Activated CD4-positive, alpha-beta T cell treated with anti-CD3 and anti-CD28 coated beads, Interleukin-2, amount 50 U/mL, for 24 hours (primary cell): ENCODE measurements at places on chromosomes 4 and X.

DNA sequence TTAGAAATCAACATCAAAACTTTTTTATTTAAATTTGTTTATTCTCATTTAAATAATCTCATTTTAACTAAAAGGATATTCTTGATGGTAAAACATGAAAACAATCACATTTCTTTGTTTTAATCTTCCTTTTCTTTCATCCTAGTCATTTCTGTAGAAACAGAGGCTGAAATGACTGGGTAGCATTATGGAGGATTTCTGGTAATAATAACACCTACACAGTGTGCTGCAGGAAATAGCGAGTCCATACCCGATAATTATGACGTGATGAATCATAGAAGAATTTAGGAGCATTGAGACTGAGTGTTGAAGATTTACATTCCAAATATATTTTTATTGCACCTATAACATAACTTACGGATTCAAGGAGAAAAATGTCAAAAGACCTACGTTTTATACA, 31.4 kb upstream of the BBS12 start:
- no peak for DNase-seq

DNA sequence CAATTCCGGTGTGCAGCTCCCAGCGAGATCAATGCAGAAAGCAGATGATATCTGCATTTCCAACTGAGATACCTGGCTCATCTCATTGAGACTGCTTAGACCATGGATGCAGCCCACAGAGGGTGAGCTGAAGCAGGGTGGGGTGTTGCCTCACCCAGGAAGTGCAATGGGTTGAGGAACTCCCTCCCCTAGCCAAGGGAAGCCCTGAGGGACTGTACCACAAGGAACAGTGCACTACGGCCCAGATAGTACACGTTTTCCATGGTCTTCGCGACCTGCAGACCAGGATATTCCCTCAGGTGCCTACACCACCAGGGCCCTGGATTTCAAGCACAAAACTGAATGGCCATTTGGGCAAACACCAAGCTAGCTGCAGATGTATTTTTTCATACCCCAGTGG, 150.0 kb downstream of the TET2 start:
- no peak for DNase-seq

- no peak for DNase-seq
These were observed 2.0 kb downstream of the CHST7 start for GRCh38 chrX:46575586-46575985.

- no peak for DNase-seq
These were observed 193.7 kb downstream of the SPATA18 start for GRCh38 chr4:52244848-52245247.

DNA sequence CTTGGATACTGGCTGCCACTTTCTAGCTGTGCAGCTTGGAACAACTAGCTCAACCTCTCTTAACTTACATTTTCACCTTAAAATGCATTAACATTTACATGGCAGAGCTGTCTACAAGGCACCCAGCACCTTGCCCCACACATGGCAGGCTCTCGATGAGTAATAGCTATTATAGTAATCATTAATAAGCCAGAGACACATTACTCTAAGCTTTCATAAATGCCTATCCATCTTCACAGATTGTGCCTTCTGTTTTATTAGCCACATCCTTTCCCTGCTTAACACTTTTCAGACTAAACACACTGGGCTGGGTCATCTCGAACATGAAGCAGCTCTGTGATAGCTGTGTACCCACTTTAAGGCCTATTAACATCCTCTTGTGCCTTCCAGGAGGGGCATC, 83.8 kb upstream of the UCP1 start:
- DNase-seq = no peak

DNA sequence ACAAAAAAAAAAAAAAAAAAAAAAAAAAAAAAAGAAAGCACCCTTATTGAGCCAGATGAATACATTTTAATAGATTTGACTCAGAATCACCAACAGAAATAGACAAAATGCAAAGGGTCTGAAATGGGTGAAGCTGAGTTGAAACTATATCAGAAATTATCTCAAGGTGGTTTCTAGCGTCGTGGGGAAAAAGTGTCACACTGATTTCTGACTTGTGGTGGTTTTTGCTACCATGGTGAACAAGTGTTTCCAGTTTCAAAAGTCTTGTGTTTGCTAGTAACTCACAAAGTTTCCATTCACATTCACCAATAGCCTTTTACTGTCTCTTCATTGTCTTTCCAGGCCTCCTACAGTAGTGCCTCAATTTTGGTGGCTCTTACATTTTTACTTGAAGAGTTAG, 135.5 kb downstream of the ARHGAP24 start:
- DNase-seq = no peak

GRCh38 chr4:80144676-80145470, 52.4 kb upstream of the PRDM8 start:
- DNase-seq = no peak

DNA sequence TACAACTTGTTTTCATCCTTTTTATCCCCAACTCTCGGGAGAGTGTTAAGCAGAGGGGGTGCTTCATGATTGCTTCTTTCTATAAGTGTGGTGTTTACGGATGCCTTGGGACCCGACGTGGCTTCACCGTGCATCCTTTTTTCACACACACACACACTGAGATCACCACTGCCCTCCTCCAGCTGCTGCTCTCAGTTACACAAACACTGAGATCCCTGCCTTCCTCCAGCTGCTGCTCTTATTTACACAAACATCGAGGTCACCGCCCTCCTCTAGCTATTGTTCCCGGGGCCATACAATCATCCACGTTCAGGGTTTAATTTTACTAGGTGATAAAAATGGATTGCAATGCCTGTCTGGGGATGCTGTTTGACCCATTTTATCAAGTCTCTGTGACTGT, 155.4 kb upstream of the FAM9B start:
- DNase-seq = no peak

- DNase-seq = no peak
These were observed 988.9 kb downstream of the RAB28 start for GRCh38 chr4:12495211-12495610.
